DMS153 (cell line): ENCODE measurements at places on chromosomes 13 and 19.

GRCh38 chr19:55540619-55541018, 3.7 kb upstream of the SBK2 start:
- no peak for DNase-seq

DNA sequence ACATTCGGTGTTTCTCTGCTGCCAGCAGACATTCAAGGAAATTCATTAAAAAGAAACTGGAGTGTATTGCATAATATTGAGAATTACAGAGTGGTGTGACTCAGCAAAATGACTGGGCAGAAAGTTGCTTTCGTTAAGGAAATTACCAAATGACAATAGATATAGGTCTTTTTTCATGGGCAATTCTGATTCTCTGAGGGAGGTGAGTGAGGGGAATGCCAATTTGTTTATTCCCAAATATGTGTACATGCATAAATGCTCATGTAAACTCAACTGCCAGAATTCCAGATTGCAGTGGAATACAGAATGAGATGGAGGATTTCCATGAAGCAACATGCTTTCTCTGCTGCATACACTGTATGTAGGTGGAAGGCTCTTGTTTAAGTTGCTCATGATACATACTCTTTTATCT, 1730.1 kb downstream of the SLITRK5 start:
- DNase-seq = no peak

- no peak for DNase-seq
These were observed 10.8 kb upstream of the CCNA1 start for GRCh38 chr13:36421447-36421846.

GRCh38 chr13:75360170-75360569, 121.8 kb downstream of the TBC1D4 start:
- no peak for DNase-seq

GRCh38 chr13:99299920-99300341, 7.3 kb downstream of the GPR183 start:
- no peak for DNase-seq

DNA sequence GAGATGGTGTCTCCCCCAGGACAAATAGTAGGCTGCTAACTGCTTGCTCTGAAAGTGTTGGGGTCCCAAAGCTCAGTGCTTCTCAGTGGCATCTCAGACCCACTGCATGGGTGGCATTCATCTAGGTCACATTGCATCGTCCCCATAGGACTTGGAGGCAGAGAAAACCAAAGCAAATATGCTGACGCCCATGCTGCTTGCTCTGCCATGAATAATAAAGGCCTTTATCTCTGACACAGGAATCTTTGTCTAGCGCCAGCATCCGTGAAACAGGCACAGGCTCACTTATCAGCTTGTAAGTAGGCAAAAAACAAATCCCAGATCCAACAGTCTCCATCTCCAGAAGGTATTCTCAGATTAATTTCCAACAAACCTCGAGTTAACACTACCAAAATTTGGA, 18.9 kb upstream of the IPO5 start:
- no peak for DNase-seq

GRCh38 chr19:15235781-15236180, 3.5 kb upstream of the EPHX3 start:
- DNase-seq = no peak

GRCh38 chr13:92221916-92222315, 823.5 kb downstream of the GPC5 start:
- no peak for DNase-seq

- no peak for DNase-seq
These were observed 77.4 kb upstream of the FARP1 start for GRCh38 chr13:98065468-98065867.

DNA sequence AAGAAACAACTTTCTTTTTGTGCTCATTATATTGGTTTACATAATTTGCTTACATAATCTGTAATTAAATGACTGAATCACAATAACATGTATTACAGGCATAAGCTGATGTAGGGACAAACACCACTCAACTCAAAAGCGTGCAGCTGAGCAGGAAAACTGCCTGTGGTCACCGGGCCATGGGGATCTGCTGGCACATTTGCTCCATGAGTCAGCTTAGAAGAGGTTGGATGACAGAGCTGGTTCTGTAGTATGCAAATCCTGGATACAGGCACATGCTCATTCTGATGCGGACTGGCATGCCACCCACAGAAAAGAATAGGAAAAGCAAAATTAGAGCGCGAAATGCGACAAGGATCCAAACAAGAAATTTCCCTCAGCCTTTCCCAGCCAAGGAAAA, 128.6 kb downstream of the USP12 start:
- DNase-seq = no peak

DNA sequence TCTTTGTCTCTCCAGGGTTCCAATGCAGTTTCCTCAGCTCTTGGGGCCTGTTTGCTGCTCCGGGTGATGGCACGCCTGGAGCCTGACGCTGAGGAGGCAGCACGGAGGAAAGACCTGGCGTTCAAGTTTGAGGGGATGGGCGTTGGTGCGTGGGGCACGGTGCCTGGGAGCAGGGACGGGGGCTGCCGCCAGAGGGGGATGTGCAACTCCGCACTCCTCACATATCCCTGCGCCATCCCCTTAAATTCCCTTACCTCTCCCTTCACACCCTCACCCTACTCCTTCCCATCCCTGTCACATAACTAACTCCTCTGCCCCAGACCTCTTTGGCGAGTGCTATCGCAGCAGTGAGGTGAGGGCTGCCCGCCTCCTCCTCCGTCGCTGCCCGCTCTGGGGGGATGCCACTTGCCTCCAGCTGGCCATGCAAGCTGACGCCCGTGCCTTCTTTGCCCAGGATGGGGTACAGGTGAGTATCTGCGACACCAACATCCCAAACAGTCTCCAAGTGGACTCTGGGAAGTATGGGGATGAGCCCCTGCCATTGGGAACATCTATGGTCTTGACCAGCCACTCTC, 31.1 kb downstream of the TRPM4 start:
- DNase-seq = no peak

DNA sequence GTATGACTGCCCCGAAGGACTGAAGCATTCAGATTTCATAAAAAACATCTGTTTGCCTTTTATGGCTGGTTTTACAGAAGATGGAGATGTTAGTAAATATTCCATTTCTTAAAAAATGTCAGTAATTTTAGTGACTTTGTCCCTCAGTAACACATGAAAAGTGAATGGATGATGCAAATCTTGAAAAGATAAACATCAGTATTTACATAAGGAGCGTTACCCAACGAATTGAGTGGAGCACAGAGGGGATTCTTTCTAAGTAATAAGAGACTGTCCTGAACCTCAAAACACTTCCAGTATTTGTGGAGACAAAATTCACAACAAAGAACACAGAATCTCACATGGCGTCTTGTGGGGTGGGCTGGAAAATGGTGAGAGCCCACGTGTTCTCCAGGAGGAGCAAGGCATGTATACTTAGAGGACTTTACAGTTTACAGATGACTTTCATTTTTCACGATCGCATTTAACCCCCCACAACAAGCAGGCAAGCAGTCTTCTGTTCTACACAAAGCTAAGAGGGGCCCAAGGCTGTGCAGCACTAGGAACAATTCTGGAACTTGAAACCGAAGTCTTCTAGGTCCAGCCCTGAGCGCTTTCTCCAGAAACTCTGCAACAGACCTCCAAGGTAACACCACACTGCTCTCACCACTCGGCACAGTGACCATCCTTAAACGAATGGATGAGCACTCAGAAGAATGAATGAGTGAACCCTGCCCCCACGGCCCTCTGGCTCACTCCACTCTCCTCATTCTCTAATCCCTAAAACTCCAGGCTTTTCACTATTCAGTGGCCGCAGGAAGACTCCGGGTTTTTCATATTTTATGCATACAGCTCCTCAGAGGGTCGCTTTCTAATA, 709.8 kb downstream of the UQCRFS1 start:
- no peak for DNase-seq

DNA sequence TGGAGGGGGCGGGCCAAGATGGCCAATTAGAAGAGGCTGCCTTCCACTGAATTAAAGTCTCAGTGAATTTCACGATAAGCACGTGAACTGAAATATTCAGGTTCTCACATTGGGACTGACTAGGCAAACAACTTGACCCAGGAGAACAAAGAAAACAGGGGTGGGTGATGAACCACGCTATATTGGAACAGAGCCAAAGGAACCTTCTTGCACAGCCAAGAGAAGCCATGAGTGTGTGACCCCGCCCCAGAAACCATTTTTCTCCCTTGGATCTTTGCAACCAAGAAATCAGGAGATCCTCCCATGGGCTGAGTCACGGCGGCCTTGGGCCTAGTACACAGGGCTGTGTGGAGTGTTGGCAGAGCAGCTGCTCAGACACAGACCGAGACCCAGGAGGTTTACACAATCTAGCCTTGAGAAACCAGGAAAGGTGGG, 36.8 kb downstream of the ERICH4 start:
- DNase-seq = no peak

GRCh38 chr13:92510416-92510815, 716.2 kb upstream of the GPC6 start:
- DNase-seq = no peak

- DNase-seq = no peak
These were observed 5.1 kb upstream of the ZNF77 start for GRCh38 chr19:2949939-2950285.

DNA sequence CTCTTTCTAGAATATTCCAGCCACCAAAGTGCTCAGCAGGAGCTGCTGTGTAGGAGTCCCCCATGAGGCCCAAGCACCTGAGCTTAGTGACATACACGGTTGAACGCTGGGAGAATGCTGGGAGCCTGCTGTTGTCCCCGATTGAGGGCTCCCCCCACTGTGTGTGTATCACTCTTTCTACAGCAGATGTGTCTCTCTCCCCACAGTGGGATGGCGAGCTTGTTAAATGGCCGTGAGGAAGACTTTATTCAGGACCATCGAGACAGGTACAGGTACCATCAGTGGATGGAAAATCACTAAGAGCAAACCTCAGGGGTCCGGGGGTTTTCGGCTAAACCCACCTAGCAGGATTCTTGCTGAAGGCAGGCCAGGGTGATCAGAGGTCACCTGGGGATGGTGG, 22.7 kb downstream of the EPN1 start:
- DNase-seq = no peak
